ENCODE measurements at places on chromosomes 2 and 18.

DNA sequence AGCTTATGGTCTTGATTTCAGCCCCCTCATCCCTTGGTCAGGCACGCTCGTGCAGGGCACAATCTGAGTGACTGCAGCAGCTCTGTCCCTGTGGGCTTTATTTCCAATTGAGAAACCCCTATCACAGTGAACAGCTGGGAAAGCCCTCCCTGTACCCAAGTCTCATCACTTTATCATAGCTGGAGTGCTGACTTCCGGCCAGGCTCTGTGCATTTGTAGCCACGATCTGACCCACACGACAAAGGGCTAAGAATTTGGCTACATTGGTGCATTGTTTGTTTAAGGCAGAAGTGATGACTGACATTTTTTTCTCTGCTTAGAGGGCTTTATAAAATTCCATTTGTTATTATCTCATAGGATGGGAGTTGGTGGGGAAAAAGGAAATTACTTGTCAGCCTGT, 184.4 kb downstream of the KCNS3 start:
- DNase-seq, result no peak

DNA sequence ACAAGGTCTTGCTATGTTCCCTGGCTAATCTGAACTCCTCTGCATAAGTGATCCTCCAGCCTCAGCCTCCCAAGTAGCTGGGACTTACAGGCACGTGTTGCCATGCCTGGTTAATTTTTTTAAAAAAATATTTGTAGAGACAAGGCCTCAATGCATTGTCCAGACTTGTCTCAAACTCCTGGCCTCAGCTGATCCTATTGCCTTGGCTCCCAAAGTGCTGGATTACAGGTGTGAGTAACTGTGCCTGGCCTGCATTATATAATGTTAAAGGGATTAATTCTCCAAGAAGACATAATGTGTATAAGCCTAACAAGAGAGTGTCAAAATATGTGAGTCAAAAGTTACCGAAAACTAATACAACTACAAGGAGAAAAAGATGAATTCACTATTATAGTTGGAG, 32.2 kb downstream of the BUB1 start:
- no peak for DNase-seq

- DNase-seq, result no peak
These were observed 138.6 kb downstream of the ALK start for GRCh38 chr2:29782549-29783458.

DNA sequence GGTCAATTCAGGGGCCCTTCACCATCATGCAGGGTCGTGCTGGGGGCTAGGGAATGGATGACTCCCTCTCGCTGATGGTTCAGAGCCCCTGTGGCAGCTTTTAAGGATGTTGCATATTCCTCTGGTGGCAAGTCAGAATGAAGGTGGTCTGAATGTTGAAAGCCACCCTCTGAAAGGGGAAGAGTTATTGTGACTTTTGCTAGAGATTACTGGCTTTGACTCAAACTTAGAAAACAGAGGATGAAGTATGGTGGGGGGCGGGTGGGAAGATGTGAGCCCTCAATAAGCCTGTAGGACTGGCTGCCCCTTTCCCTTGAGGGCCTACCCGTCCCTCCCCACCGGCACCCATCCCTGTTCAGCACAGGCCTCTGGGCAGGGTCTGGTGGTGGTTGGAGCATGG, 23.2 kb downstream of the MC2R start:
- DNase-seq, result no peak

GRCh38 chr2:169073963-169074751, 4.8 kb downstream of the DHRS9 start:
- DNase-seq, result no peak

GRCh38 chr2:126513033-126513432, 142.9 kb upstream of the GYPC start:
- no peak for DNase-seq
